ENCODE measurements at places on chromosomes 7 and 10.

- no peak for DNase-seq
Measured at GRCh38 chr10:128438417-128439063, 312.3 kb upstream of the MKI67 start.

DNA sequence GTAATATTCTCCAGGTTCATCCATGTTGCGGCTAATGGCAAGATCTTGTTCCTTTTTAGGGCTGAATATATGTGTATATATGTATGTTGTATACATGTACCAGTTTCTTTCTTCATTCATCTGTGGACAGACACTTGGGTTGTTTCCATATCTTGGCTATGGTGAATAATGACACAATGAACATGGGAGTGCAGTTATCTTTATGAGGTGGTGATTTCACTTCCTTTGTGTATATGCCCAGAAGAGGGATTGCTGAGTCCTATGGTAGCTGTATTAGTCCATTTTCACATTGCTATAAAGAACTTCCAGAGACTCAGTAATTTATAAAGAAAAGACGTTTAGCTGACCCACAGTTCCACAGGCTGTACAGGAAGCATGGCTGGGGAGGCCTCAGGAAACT, 17.1 kb upstream of the TSPAN15 start:
- DNase-seq: no peak

DNA sequence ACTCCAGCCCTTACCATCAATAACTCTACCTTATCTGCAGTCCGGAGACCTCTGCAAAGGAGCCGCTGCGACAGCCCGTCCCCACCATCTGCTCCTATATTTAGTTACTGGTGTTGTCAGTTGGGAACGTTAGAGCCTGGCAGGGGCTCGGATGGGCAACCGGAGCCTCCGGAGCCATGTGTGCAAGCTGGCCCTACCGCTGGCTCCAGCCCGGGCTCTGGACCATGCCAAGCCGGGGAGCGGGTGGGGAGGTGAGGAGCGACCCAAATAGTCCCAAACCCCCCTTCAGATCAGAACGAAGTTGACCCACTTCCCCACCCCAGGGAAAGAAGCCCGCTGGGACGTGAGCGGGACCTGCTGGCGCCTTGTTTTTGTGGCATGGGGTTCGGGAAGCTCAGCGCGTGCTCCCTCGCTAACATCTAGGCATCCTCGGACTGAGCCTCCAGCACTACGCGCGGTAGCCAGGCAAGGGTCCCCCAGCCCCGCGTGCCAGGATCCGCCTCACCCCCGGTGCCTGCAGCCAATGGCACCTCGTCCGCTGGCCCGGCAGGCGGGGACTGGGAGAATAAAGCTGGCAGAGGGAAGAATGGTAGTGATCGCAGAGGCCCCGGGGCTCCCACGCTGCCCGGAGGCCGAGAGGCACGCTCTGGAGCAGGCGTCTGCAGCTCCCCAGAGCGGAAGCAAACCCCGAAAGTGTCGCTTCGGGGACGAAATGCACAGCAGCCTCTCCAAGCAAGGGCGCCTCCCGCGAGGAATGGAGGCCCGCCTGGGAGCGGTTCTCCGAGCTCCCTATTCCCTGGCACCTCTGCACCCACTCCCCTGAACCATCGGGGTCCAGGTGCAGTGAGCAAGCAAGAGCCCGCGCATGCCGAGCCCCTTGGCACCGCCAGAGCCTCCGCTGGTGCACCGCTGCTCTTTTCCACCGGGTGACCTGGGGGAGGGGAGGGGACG, 679 bp downstream of the LRRC20 start:
- DNase-seq: peak; percentile 12

DNA sequence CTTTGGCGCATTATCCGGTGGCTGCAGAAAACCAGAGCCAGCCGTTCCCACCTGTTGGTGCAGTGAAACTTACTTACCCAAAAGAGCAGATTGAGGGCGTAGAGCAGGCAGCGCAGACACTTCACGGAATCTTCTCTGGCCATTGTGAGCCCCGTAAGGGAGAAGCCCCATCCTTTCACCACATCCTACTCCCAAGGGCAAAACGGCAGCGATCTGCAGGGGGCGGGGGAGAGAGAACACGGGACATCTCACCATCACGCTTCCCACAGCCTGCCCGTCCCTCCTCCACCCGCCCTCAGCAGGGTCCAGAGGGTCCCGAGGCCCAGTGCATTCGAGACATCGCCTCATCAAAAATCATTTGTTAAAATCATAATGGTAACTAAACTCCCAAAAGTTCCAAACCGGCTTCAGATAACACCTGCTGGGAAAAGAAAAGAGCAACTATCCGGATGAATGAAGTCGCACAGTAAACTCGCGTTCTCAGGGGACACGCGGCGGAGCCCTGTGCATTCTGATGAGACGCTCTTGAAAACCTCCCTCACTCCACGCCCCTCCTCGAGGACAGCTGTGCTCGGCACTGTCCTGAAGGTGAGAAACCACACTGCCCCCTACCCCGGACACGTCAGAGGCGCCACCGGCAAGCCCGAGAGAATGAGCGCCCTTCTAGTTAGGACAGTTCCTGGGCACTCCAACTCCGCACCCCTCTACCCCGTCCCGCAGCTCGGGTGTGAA, 1.2 kb downstream of the TSPAN12 start:
- no peak for DNase-seq

DNA sequence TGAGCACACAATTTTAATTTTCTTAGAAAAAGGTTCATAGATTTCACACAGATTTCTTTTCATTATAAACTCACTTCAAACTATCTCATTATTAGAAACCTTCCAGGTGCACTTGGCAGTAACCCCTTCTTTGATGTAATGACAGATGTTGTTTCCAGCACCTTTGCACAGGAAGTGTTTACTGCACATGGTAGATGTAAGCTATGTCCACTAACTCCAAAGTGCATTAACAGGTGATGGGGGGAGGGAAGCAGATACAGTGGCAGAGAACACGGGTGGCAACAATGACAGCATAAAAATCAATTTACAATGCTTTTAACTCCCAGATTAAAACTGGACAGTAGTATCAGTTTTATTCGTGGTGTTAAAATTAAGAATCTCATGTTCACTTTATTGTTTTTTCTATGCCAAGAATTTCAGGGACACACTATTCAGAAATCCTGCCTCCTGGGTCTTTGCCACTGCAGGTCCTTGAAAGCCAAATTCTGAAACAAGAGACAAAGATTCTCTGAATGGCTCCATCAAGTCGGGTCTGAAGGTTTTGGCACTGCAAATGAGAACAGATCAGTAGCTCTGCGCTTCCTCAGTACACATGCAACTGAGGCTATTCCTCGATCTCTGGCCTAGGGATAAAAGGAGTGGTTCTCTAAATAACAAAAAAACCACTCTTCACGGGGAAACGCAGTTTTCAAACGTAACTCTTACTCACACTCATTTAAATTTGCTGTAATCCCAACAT, 187.7 kb downstream of the JAZF1 start:
- no peak for DNase-seq

DNA sequence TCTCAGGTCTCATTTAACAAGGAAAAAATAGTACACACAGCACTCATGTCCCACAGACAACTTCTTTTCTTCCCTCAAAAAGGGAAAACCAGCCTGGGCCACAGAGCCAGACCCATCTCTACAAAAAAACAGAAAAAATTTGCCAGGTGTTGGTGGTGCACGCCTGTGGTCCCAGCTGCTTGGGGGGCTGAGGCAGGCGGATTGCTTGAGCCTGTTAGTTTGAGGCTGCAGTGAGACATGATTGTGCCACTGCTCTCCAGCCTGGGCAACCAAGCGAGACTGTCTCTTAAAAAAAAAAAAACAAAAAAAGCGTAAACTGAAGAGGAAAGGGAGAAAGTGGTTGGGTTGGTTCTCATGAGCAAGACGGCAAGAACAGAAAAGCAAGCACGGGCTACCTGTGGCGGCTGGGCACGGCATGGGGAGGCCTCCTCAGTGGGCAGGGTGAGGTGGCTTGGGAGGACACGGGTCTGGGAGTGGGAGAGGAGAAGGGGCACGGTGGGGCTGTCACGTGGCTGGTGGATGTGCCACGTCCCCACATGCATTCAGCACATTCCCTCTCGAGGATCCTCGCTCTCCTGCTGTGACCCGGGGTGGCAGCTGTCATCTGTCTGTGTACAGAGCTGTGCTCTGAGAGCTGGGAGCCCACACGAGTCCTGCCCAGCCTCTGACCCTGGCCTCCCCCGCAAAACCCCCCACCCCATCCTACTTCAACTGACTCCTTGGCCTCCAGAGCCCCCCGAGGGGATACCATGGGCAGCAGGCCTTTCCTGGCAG, 219.7 kb downstream of the MLLT10 start:
- no peak for DNase-seq

- no peak for DNase-seq
Measured at GRCh38 chr10:107340326-107340725, 175.8 kb upstream of the SORCS1 start.

GRCh38 chr7:124130-124949, 68.0 kb upstream of the FAM20C start:
- DNase-seq: no peak

DNA sequence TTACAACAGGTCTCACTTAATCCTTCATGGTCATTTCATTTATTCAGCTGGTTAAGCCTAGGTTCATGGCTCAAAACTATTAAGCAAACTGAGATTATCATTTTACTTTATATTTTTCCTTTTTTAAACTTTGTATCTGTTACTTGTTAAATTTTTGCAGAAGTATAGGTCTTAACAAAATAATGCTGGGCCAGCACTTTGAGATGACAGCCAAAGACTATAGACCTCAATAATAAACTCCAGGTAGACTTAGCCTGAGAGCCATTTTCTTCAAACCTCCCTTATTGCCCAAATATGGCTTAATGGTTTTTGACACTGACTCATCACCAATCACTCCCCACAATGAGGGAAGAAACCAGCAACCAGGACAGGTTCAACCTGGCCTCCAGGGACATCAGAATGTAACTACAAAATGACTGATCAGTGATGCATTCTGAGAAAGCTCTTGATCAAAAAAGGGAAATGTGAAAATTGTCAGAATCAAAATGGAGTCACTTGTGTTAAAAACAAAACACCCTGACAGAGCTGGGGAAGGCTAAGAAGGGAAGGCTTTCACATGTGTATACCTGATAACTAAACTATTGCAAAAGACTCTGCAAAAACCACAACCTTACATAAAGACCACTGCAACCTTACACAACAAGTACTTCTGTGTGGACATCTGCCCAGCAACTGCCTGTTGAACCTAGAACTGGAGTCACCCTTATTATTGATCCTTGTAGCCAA, 2.1 kb upstream of the CCDC126 start:
- DNase-seq: peak; percentile 40

DNA sequence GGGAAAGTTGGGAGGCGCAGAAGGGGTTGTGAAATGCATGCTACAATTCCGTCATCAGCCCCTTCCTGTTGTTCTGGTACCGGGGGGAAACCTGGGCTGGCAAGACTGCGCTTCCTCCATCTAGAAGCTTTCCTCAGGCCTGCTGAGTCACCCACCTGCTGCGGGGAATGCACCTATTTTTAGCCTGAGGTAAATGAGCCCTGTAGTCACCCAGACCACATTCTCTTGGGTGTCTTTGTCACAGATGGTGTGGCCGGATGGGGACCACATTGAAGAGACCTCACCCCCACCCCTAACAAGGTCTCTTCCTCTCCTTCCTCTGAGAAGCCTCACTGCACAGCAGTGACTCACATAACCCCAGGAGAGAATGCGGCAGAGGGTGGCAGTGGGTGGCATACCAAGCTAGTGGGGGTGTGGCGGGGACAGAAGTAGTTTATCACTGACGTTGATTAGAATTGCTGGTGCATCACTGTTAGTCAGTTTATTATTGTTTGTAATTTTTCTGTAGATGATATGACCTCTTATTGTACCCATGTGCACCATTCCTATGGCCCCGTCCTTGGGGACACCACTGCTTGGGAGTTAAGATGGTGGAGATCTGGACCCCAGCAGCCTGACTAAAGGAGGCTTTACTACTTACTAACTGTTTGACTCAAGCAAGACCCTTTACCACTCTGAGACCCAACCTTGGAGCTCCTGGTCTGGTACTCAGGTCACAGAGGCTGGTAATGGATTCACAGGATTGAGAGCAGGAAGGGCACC, 83.0 kb upstream of the DUSP5 start:
- peak; percentile 87 for DNase-seq

DNA sequence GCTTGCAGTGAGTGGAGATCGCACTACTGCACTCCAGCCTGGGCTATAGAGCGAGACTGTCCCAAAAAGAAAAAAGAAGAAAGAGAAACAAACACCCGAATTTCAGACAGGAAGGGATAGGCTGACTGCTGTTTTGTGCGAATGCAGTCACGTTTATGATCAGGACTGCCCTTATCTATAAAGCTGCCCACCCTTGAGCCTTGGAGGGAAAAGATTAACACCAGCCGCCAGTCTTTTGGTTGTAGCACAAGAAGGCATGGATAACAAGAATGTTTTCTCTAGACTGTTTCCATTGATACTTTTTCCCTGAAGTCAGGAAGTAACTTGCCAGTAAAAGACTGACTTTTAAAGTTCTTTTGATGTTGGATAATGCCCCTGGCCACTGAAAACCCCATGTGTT, 314.0 kb downstream of the BICC1 start:
- no peak for DNase-seq

GRCh38 chr10:7333961-7334641, 76.7 kb downstream of the SFMBT2 start:
- no peak for DNase-seq

- no peak for DNase-seq
Measured at GRCh38 chr10:90579602-90580242, 278.1 kb downstream of the HTR7 start.

- DNase-seq: no peak
Measured at GRCh38 chr10:11782793-11783557, 40.2 kb upstream of the PROSER2 start.

DNA sequence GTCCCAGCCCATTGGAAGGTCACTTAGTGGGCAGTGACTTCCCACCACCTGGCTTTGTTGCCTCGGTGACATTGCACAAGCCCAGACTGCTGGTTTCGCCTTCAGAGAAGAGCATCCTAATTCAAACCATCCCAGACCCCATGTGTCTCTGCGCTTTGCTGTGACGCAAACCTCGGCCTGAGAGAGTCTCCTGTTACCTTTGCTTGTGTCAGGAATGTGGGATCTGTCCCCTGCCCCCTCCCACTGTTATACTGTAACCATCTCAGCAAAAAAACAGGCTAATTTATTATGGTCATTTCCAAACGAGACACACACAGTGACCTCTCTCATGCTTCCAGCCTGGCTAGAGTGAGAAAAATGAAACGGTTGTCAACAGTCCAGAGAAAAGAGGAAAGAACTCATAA, 25.0 kb upstream of the AQP1 start:
- DNase-seq: no peak

DNA sequence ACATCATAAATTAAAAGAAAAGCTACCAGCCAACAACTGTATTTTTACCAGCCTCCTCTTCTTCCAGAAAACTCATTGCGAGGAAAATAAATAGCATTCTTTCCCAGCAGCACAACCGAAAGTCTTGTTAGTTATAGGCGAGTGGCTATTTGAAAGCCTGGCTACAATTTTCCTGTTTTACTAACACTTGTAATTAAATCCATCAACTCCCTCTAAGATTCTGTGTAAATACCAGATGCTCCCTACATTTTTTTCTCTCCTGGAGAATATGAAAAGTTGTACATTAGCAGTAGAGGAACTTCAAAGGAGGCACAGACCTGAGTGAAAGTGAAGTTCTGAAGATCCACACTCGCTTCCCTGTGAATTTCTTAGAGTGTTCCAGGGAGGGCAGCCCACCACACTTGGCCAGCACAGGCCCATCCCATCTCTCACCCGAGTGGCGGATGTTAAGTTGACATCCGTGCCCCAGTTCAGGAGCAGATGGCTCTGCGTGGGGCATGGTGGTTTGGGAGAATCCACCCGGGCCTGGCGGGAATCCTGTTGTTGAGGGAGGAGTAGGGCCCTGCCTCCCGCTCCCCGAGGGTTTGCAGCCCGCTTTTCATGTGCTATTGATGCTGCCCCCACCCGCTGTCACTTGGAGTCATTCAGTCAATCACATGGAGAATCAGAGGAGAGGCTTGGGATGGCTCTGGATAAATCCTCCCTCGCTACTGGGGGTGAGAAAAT, 451.0 kb upstream of the GALNT17 start:
- DNase-seq: no peak

GRCh38 chr7:146961617-146962016, 845.0 kb downstream of the CNTNAP2 start:
- no peak for DNase-seq

All from stimulated activated CD8-positive, alpha-beta memory T cell treated with anti-CD3 and anti-CD28 coated beads, Interleukin-15, amount 100 ng/mL, for 48 hours (primary cell).